ENCODE measurements at places on chromosomes 11 and 22.

GRCh38 chr11:94036096-94036495 lies 14.9 kb downstream of the HEPHL1 start:
- no peak for DNase-seq

GRCh38 chr22:40982482-40983385 lies 31.6 kb downstream of the RBX1 start:
- DNase-seq: no peak

GRCh38 chr22:50282361-50283155 lies 12.4 kb upstream of the MAPK11 start:
- DNase-seq: no peak

- DNase-seq: no peak
Measured at GRCh38 chr11:113420808-113421207, 33.2 kb downstream of the ANKK1 start.

- DNase-seq: no peak
Measured at GRCh38 chr22:41332217-41332939, 31.1 kb downstream of the ZC3H7B start.

DNA sequence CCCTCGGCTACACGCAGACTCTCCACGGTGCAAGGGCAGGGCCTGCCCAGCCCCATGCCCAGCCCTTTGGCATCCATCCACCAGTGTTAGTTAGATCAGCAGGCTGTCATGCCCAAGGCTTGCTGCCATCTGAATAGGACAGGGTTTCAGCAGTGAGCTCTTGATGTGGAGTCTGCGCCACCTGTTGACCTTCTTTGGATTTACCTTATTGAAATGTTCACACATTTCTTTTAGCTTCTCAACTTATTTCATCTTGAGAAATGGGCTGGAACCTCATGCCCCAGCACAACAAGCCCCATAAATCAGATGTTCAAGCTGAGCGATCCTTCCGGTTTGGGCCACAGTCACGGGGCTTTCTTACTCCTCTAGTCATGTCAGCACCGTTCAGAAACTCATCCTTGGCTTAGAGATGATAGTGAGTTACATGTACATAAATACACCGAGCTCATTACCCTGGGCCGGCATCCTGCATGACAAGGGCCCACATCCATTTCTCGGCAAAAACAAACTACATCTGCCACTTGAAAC lies 61.7 kb downstream of the PARVB start:
- peak; percentile 32 for DNase-seq

GRCh38 chr11:133896028-133896427 lies 50.7 kb upstream of the SPATA19 start:
- DNase-seq: no peak

- DNase-seq: no peak
Measured at GRCh38 chr11:9072626-9073176, 18.7 kb downstream of the SCUBE2 start.

DNA sequence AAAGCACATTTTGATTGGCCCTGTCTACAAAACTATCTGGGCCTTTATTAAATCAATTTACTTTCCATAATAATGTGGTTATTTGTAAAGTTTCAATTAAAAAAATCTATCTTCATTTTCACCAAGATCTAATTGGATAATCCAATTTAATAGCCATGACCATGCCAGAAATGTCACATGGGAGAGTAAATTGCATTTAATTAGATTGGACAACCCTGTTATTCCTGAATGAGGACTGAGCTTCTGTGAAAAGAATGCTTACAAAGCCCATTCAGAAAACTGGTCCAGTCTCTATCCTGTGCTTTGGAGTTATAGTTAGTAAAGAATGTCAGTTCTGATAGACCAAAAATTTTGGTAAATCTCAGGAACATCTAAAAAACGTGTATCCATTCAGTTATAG lies 541.9 kb upstream of the ANO5 start:
- no peak for DNase-seq

DNA sequence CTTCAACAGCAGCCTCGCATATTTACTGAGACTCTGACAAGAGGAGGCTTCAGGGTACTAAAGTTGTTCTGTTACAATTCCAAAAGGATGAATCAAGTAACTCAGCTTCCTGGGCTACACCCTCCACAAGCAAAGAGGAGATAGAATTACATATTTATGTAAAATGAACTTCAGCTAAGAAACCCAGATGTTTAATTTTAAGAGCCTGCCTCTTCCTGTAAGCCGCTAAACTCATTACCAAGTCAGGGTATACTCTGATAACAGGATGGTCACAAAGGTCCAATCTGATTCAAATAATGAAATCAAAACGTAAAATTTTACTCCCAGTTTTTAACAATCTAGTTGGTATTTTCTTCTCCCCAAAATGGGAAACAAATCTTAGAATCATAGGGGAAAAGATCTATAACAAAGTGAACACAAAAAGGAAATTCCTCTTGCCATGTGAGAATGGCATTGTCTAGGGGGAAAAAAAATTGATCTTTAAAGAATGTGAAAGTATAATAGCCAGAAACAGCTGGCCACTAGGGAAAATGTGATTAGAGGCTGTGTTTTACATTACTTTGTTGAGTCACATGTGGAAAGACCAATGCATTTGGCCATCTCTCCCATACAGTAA lies 30.9 kb downstream of the CHEK2 start:
- DNase-seq: no peak
